ENCODE measurements at places on chromosomes 11 and 22.
A peak's percentile ranks its signal among the peaks of the same experiment; 100 is the strongest.

- peak; percentile 33 for DNase-seq
Observed at GRCh38 chr22:49962751-49963646, 2.4 kb downstream of the PIM3 start.

- DNase-seq, result no peak
Observed at GRCh38 chr11:11691296-11692151, 69.7 kb upstream of the GALNT18 start.

DNA sequence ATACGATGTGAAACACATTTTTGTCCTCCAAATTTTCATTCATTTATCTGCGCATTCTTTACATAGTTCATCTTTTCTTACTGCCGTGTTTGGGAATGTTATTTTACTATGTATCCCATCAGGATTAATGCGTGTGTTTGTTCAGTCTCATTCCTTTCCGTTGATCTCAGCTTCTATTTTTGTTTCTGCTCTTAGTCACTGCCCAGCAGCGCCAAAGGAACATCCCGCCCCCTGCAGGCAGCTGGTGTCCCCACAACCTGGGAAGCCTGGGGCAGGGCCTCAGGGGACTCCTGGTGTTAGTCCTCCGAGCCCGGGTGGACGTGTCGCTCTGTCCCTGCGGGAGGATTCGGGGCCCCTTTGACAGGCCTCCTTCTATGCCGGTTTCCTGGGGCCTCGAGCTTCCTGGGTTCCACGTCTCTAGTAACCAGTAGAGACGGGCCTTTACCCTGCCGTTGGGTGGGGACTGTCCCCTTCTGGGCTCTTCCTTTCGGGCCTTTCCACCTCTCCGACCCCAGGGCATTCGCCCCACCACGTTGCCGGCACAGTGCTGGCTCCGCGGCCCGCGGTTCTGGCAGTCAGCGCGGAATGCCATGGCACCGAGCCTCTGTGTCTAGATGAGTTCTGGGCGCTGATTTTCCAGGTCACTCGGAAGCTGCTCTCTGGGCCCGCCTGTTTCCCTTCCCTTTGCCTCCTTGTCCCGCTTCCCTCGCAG is 39.8 kb downstream of the WEE1 start:
- peak; percentile 94 for DNase-seq

GRCh38 chr11:63551889-63552266 is 11.3 kb downstream of the PLAAT2 start:
- no peak for DNase-seq

GRCh38 chr11:106493751-106494150 is 416.3 kb downstream of the AASDHPPT start:
- no peak for DNase-seq

DNA sequence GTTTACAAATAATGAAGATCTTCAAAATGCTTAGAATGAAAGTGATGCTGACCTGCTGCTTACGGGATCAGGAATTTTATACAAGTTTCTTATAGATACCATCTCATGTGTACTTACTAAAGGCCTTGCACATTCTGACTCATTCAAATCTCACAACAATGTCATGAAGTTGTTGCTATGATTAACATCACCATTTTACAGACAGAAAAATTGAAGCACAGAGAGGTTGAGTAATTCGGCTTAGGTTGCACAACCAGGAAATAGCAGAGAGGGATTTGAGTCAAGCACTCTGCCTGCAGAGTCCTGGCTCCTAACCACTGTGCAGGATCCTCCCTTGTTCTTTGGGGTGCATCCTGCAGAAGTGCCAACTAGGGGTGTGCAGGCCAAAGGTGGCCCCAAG is 471.9 kb downstream of the MIAT start:
- DNase-seq, result no peak

GRCh38 chr11:66636411-66636810 is 2.1 kb upstream of the RBM4 start:
- no peak for DNase-seq

DNA sequence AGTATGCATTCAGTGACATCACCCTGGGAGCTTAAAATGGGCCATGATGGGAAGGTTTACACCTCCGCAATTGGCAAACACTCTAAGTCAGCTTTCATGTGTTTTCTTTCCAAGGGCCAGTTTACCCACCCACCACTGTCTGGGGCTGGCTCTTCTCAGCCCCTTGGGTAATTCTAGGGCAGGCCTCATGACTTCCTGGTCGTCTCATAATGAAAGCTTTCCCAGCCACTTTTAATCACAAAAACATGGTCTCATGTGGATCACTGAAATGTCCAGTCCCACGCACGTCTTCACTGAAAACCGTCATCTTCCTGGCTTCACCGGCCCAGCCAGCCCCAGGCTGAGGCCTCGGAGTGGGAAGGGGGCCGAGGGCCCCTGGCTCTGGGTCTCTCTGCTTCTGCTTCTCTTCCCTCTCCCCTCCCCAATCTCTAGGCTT is 58.5 kb upstream of the ANO1 start:
- DNase-seq, result no peak

DNA sequence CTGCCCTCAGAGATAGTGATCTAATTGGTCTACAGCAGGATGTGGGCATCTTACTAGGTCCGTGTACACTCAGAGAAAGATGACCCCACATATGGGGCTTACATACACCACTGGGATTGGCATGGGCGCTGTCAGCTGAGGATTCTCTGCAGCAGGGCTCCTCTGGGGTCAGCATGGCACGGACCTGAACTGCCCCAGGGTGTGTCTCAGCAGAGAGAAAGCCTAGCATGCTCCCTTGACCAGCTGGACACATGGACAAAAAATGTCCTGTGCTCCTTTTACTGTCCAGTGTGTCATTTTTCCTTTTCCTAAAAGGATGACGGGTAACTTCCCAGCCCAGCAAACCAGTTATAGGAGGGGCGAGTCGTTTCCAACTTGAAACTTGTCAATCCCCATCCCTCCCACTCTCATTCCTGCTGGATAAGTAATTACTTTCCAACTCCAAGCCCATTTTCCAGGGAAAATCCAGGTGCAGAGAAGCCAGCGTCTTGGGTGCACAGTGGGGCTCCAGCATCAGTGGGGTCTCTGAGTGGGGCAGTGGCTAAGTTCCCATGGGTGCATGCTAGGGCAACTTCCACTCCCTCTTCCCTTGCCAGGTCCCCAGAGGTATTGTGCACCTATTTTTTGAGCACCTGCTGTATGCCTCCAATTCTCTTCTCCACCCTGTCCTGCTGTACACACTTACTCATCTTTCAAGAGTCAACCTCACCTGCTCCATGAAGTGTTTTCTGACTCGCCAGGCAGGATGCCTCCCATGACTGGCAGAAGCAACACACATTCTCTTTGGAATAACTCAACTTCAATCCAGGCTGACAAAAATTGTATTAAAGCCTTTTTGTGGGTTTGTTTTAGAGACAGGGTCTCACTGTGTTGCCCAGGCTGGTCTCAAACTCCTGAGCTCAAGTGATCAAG is 5.0 kb downstream of the VSTM5 start:
- DNase-seq, result no peak

GRCh38 chr22:23223569-23224317 is 43.4 kb downstream of the BCR start:
- no peak for DNase-seq

Data from activated CD4-positive, alpha-beta T cell treated with anti-CD3 and anti-CD28 coated beads for 36 hours (primary cell).